ENCODE measurements at places on chromosomes 3 and 15.

DNA sequence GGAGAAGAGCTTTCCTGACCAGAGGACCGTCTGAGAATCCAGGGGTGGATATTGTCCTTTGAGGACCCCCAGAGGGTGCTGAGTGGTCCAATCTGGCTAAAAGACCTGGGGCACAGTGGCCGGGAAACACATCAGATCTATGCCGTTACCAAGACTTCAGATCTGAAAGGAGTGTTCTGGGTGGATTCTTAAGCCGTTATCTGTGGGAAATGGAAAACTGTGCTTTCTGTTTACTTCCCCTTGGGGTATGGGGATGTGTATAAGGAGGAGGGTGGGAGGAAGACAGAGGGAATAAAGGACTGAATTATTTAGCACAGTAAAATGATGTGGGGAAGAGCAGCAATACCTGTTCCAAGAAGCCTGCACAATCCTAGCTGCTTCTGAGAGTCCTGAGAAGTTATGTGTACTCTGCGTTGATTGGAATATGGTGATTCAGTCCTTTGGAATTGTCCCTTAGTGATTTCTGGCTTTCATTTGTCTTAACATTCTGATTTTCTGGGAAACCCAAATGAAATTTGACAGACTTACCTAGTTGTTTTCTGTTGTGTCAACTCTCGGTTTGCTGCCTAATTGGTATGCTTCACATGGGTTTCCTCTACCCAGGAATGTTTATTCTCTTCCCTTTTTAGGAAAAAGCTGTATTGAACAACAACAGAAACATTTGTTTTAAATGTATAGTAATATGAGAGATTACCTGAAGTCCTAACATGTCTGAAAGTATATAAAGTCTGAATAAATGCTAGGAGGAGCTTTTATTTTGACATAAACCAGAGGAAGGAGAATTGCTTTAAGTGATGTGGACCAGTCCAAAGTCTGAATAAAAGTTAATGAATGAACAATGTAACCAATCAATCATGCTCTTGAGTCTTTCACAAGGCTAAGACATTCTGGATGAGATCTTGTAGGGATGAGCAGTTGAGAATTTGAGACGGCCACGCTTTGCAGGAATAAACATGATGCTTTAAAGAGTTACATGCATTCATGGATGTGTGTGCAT is 427.1 kb upstream of the C2CD4B start:
- no peak for DNase-seq

- no peak for DNase-seq
Observed at GRCh38 chr15:34655326-34655725, 71.9 kb upstream of the GOLGA8B start.

GRCh38 chr3:175274474-175275218 is 415.5 kb downstream of the NAALADL2 start:
- DNase-seq: no peak

DNA sequence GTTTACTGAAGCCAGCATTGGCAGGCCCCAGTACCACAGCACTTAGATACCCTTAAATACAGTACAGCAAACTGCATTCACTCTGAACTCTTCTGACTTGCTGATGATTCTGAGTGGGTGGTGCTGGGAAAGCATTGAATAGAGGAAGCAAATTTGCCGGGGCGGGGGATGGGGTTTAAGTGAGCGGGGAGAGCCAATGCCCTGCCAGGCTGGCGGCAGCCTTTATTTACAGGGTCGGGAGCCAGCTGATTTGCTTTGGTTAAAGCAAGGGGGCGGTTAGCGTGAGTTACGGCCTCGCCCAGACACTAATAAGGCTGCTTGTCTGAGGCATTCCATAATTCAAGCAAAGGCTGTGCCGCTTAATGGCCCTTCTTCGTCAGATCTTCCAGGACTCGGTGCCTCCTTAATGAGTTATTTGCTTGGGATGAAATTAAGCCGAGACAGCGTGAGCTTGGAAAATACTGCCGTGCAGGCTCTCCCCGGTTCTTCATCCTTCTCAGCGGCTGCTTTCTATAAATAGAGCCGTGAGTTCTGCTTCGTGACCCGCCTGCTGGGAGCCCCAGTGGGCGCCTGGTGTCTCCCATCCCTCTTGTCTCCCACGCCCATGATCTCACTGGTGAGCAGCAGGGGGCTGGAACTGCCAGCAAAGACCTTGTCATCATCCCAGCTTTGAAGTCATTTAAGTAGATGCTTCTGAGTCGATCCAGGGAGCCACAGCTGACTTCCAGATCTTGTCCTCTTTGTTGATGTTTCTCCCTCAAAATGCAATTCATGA is 25.8 kb downstream of the SPSB4 start:
- DNase-seq: peak; percentile 7

DNA sequence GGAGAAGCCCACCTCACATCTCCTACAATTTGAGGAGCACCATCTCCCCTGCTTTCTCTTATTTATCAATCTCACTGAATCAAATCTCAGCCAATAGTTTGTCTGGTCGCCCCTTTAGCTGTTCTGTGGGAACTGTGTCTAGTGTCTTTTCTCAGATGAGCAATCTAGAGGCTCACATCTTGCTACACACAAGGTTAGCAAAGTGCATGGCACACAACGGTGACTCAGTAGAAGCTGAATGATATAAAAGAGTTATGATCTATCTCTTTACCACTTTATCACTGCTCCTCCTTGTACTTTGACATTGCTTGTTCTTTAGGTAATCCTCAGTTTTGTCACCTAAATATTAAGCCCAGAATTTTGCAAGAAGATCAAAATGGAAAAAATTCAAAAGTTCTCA is 16.8 kb upstream of the COLQ start:
- no peak for DNase-seq

- peak; percentile 53 for DNase-seq
Observed at GRCh38 chr3:46845397-46845859, 17.8 kb downstream of the MYL3 start.

GRCh38 chr3:57518276-57518915 is 25.7 kb downstream of the DNAH12 start:
- no peak for DNase-seq

- no peak for DNase-seq
Observed at GRCh38 chr3:127069814-127070440, 87.0 kb downstream of the PLXNA1 start.

DNA sequence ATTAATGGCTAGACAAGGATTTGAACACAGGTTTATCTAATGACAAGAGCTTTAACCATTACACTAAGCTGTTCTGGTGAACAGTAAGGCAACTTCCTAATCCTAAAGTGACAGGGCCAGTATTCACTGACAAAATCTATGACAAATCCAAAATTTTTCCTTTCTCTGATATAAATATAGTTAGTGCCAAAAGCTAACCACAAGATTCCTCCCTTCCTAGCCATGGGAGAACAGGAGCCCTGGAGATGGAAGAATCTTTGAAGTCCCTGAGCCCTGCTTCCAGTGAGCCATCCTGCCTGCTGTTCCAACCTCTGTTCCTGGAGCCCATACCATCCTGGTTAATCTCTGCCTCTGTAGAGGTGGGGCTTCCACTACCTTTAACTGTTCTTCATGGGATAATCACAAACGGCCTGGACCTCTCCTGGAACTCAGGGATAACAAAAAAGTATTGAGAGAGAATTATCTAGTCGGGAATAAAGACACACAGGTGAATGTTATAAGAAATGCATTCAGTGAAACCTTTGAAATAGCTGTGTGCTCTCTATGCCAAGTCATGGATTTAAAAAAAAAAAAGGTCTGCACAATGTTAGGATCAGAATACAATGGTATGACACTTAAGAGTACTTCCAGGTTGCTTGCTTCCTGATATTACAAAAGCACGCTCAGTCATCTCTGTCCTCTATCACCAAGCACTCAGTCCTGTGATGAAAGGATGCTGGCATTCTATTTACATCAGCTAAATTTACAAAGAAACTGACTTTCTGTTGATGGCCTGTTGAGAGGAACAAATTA is 235.8 kb downstream of the SUCLG2 start:
- no peak for DNase-seq

- no peak for DNase-seq
Observed at GRCh38 chr3:143535994-143536784, 312.1 kb downstream of the SLC9A9 start.

DNA sequence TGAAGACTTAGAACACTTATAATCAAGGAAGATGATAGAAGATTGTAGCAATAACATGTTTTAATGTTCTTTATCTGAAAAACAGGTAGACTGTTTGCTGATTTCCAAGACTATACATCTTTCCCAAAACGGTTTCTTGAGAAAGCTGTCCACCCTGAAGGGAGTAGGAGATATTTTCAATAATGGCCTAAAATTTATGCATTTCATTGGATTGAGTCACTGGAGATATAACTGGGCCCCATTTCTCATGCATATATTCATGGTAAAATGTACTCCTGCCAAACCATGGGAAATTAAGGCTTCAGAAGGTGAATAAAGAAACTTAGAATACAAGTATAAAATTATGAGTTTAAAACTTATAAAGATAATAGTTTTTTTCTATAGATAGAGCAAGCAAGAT is 143.9 kb downstream of the LSAMP start:
- DNase-seq: no peak

- no peak for DNase-seq
Observed at GRCh38 chr3:53065841-53066480, 20.1 kb upstream of the SFMBT1 start.

DNA sequence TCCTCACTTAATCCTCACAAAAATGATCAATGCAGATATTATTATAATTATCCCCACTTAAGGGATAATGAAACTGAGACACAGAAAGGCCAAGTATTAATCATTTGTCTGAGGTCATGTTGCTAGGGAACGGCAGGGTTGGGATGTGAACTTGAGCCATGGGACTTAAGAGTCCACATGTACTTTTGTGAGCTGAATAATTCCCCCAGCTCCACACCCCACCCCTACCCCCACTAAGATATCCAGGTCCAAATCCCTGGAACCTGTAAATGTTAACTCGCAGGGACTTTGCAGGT is 290.5 kb upstream of the GADL1 start:
- DNase-seq: no peak

- no peak for DNase-seq
Observed at GRCh38 chr3:16927485-16927884, 42.7 kb downstream of the PLCL2 start.

GRCh38 chr3:149015393-149015792 is 24.1 kb downstream of the GYG1 start:
- no peak for DNase-seq

- no peak for DNase-seq
Observed at GRCh38 chr15:40796041-40796440, 10.8 kb upstream of the ZFYVE19 start.

- no peak for DNase-seq
Observed at GRCh38 chr3:197003461-197004385, 25.9 kb downstream of the MELTF start.

GRCh38 chr3:112357930-112358780 is 25.2 kb downstream of the CD200 start:
- no peak for DNase-seq

DNA sequence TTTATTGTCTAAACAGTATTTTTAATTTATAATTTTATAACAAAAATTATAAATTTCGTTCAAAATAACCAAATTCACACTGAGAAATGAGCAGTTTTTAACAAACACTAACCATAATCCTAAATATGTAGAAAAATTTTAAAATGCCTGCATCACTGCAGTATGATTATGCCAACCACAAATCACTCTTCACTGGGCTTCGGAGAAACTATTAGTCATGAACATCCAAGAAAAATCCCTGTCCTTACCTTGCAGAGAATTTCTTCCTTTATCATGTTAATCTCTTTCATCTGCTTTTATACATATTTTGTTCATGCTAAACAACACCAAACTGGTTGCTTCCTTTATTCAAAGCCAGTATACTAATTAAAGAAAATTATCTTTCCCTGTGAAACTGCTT is 511.0 kb upstream of the ALCAM start:
- DNase-seq: no peak

DNA sequence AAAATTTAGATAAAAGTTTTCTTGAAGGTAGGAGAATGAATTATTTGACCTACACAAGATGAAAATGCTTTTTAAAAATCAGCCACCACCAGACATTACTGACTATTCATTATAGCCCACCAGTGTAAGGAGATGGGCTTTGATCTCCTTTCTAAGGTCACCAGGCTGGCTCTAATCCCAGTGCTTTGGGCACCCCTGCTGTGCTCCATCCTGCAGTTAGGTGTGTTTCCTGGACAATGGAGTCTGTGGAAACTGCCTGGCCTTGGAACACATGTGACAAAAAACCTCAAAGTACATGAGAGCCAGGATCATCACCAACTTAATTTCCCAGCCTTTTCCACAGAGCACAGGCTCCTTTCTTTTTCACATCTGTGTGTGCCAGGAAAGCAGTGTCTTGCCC is 260.9 kb downstream of the CHST2 start:
- DNase-seq: no peak

GRCh38 chr15:58545307-58546065 is 113.7 kb downstream of the LIPC start:
- no peak for DNase-seq

- DNase-seq: no peak
Observed at GRCh38 chr3:127456471-127457093, 134.0 kb downstream of the TPRA1 start.

DNA sequence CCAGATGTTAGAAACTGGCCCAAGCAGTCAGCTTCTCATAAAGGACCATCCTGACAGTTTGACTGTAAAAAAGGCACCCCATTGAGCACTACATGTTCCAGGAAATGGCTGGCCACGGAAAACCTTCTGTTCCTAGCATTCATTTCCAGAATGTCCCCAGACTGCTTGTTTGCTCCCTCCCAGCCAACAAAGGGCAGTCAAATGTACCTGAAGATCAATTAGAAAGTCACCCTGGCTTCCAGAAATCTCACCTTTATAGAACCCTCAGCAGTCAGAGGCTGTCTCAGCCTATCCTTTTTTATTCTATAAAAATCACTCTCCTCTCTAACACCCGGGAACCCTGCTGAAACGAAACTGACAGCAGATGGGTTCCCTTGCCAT is 784 bp upstream of the SAMMSON start:
- no peak for DNase-seq

DNA sequence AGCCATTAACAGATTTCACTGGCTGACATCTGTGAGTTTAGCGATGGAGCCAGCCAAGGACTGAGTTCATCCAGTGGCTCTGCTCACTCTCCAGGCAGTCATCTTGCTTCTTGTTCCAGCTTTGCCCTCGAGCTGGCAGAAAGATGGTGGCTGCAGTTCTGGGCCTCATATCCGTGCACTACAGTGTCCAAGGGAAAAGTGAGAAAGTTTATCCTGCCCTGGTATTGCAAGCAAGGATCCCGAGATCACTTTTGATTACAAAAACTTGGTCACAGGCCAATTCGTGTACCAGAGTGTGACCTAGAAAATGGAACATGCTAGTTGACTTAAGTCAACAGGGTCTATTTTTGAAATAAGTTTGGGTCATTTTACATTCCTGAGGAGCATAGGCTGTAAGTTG is 288.0 kb upstream of the CHRM5 start:
- no peak for DNase-seq

DNA sequence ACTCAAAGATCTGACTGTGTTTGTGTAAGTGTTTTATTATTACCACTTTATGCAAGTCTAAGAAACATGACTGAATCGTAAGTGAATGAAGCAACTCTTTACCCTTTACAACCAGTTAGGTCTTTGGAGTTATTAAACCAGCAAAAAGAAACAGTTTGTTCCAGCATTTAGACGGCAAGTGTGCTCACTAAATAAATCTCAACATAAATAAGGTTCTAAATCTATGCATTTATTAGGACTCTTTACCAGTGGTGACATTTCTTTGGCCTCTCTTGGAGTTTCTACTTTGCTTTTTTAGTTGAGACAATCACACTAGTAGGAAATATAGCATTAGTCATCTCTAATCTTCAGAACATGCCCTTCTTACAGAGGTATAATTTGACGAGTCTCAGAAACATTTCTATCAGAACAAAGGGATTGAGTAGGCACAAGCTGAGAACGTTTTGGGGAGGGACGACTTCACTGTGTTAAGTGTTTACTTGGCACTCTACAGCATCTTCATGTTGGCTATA is 739.9 kb upstream of the NR2F2 start:
- no peak for DNase-seq
